H54 (cell line): ENCODE measurements at places on chromosomes 4 and X.

GRCh38 chr4:173537613-173538147 lies 7.7 kb upstream of the HAND2 start:
- DNase-seq: no peak

DNA sequence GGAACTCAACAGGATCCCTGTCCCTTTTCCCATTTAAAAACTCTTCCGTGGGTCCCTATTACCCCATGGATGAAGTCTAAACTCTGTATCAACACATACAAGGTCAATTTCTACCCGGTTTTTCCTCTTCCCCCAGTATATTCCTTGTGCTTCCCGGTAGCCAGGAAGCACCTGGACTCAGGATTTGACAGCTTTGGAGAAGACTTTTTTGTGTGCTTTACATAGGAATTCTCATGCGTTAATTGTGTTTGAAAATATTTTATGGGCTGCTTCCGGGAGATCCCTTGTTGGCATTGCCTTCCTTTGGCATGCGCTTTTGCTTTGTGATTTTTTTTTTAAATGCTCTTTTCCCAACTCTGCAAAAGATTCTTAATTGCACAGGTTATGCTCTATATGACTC lies 7.2 kb downstream of the SMS start:
- no peak for DNase-seq

- DNase-seq: peak; percentile 49
Measured at GRCh38 chr4:124711471-124712371, 811 bp downstream of the ANKRD50 start.

GRCh38 chr4:75940692-75941253 lies at the start of gene NAAA:
TSS of gene NAAA (minus strand) at chr4:75941013. CDS start at chr4:75940949, 64 bp downstream.
- peak; percentile 38 for DNase-seq

GRCh38 chr4:150090836-150091235 lies 12.6 kb downstream of the DCLK2 start:
- no peak for DNase-seq

- DNase-seq: no peak
Measured at GRCh38 chrX:27251369-27251768, 211.8 kb downstream of the PPP4R3C start.
